Neuronal stem cell (in vitro differentiated cells): ENCODE measurements at places on chromosomes 2 and 18.

- no peaks in the 10 kb centered on the region for H3K27me3 ChIP-seq
- DNase-seq, result no peak
- no peaks in the 10 kb centered on the region for H3K4me1 ChIP-seq
These were observed 678.6 kb upstream of the CDH2 start for GRCh38 chr18:28855524-28855923.

- H3K36me3 ChIP-seq, result no peaks in the 10 kb centered on the region
- no peak overlapping the region for H3K27ac ChIP-seq
- no peak overlapping the region for H3K4me3 ChIP-seq
- H3K4me1 ChIP-seq, result no peaks in the 10 kb centered on the region
- no peaks in the 10 kb centered on the region for H3K27me3 ChIP-seq
These were observed 91.5 kb upstream of the RNF152 start for GRCh38 chr18:61984349-61984748.

GRCh38 chr2:25897506-25897905 is 19.2 kb upstream of the ASXL2 start:
- H3K4me3 ChIP-seq, result no peak overlapping the region
- no peaks in the 10 kb centered on the region for H3K36me3 ChIP-seq
- no peaks in the 10 kb centered on the region for H3K27me3 ChIP-seq
- H3K4me1 ChIP-seq, result peaks cover 4% of the 10 kb centered on the region
- no peak for DNase-seq
- H3K27ac ChIP-seq, result no peak overlapping the region

GRCh38 chr2:196108604-196109003 is 40.0 kb upstream of the DNAH7 start:
- no peaks in the 10 kb centered on the region for H3K27me3 ChIP-seq
- peaks cover 10% of the 10 kb centered on the region for H3K4me1 ChIP-seq
- no peak for DNase-seq
- no peak overlapping the region for H3K27ac ChIP-seq

- no peak overlapping the region for H3K27ac ChIP-seq
- H3K36me3 ChIP-seq, result no peaks in the 10 kb centered on the region
- H3K4me3 ChIP-seq, result no peak overlapping the region
- no peak for DNase-seq
- H3K4me1 ChIP-seq, result peaks cover 13% of the 10 kb centered on the region
These were observed 216.9 kb downstream of the SRBD1 start for GRCh38 chr2:45394216-45394615.

DNA sequence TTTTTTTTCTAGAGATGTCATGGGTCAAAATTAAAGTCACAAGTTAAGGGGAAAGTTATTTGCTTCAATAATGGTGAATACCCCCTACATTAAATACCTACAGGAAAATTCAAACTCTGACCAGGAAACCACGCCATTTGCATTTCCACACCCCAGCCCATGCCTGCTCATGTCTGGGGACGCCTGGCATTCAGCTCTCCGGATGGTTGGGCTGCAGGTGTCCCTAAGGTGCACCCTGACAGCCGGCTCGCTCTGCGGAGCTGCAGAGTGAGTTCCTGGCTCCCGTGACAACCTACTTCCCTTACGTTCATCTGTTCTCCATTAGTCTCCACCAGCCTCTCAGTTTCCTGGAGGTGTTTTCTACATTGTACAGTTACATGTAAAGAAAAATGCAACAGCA is 122.7 kb upstream of the RIOK3 start:
- H3K27ac ChIP-seq, result no peak overlapping the region
- no peak overlapping the region for H3K4me3 ChIP-seq
- H3K27me3 ChIP-seq, result no peaks in the 10 kb centered on the region
- no peaks in the 10 kb centered on the region for H3K4me1 ChIP-seq
- DNase-seq, result no peak

GRCh38 chr2:25409468-25409867 is 67.7 kb upstream of the DNMT3A start:
- no peak overlapping the region for H3K4me3 ChIP-seq
- H3K27ac ChIP-seq, result no peak overlapping the region
- DNase-seq, result no peak
- no peaks in the 10 kb centered on the region for H3K36me3 ChIP-seq
- H3K4me1 ChIP-seq, result no peaks in the 10 kb centered on the region
- H3K27me3 ChIP-seq, result no peaks in the 10 kb centered on the region

GRCh38 chr2:151302879-151303278 is 13.4 kb upstream of the NMI start:
- no peak overlapping the region for H3K4me3 ChIP-seq
- no peaks in the 10 kb centered on the region for H3K36me3 ChIP-seq
- no peaks in the 10 kb centered on the region for H3K27me3 ChIP-seq
- DNase-seq, result no peak

DNA sequence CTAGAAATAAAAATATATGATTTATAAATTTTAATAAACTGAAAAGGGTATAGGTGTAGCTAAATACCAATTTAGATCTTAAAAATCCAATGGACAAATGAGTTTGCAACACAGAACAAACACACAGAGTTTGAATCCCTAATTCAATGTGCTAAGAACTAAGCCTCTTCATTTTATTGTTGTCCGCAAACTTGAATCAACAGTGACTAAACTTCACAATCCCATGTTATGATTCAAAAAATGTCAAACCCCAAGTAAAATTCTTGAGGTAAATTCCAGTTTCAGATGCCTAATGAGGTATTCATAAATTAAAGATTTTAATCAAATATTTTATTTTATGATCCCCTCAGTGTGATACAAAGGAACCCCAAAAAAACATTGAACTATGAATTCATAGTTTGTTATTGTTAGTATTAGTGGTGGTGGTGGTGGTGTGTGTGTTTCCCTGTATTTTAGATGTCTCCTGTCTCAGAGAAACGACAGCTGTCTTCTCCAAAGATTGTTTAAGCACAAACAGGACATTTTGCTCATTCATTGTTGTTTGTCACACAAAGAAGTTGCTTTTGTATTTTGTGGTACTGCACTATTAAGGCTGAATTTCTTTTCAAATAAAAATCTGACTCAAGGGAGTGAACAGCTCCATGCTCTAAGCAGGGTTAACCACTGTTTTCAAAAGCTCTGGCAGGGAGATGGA is 259.8 kb downstream of the OSR1 start:
- no peaks in the 10 kb centered on the region for H3K27me3 ChIP-seq
- H3K36me3 ChIP-seq, result no peaks in the 10 kb centered on the region
- DNase-seq, result no peak
- H3K4me1 ChIP-seq, result no peaks in the 10 kb centered on the region

GRCh38 chr2:158966312-158966711 is 2.1 kb upstream of the TANC1 start:
- peaks cover 6% of the 10 kb centered on the region for H3K4me1 ChIP-seq
- H3K36me3 ChIP-seq, result no peaks in the 10 kb centered on the region
- peaks cover 8% of the 10 kb centered on the region for H3K27me3 ChIP-seq
- H3K4me3 ChIP-seq, result no peak overlapping the region
- DNase-seq, result no peak
- H3K27ac ChIP-seq, result no peak overlapping the region

DNA sequence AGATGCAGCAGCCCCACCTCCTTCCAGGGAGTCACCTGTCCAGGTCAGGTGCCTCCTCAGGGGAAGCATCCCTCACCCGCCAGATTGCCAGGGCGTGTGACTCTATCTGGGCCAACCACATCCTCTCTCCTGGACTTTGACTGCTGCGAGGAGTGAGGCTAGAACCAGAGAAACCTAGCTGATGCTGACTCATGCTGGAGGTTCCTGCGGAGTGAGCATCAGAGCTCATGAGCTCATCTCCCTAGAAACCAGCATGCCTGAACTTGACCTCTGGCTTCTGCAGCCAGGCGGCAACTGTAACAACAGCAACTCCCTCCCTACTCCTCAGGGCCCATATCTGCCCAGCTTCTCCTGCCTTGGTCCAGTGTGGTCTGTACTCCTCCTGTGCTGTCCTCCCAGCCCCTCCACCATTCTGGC is 28.3 kb upstream of the NT5DC4 start:
- no peak overlapping the region for H3K4me3 ChIP-seq
- no peaks in the 10 kb centered on the region for H3K36me3 ChIP-seq
- H3K4me1 ChIP-seq, result peaks cover 4% of the 10 kb centered on the region
- no peak for DNase-seq

- H3K36me3 ChIP-seq, result no peaks in the 10 kb centered on the region
- H3K27ac ChIP-seq, result no peak overlapping the region
- DNase-seq, result no peak
- H3K4me3 ChIP-seq, result no peak overlapping the region
- no peaks in the 10 kb centered on the region for H3K27me3 ChIP-seq
These were observed 138.8 kb downstream of the TRIB2 start for GRCh38 chr2:12855508-12855907.

DNA sequence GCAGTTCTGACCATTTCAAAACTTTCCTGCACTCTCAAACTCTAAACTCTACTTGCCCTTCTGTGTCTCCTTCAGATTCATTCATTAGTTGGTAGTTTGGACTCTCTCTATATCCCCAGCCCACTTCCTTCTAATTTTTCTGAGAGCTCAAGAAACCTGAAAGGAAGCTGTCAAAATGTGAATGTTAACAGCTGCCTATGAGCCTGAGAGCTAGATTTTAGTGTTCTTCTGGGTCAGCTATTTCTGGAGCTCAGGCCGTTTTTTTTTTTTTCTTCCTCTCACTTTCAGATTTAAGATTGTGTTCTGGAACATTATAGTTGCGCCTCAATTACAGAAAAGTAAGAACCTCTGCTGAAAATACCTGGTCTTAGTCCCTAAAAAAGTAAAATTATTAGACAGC is 73.1 kb downstream of the RTN4 start:
- no peak overlapping the region for H3K4me3 ChIP-seq
- no peaks in the 10 kb centered on the region for H3K4me1 ChIP-seq
- H3K36me3 ChIP-seq, result peaks cover 96% of the 10 kb centered on the region
- DNase-seq, result no peak
- H3K27ac ChIP-seq, result no peak overlapping the region
- no peaks in the 10 kb centered on the region for H3K27me3 ChIP-seq

DNA sequence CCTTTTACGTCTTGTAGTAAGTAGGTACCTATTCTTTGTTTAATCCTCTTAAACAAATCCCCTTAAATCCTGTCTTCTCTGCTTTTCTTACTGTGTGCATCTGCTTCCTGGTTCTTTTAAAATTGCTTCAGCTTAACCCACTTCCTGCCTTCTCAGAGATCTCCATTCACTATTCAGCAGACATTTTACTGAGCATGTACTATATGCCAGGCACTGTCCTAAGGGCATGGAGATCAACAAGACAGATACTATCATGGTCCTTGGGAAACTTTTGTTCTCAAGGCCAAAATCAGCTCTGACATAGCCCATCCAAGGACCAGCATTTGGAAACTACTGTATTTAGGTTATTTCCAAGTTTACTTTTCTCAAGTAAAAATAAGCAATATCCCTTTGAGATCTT is 227.5 kb downstream of the TPGS2 start:
- no peak overlapping the region for H3K27ac ChIP-seq
- DNase-seq, result no peak
- H3K4me3 ChIP-seq, result no peak overlapping the region
- no peaks in the 10 kb centered on the region for H3K4me1 ChIP-seq
- peaks cover 72% of the 10 kb centered on the region for H3K36me3 ChIP-seq

- no peak overlapping the region for H3K4me3 ChIP-seq
- H3K27ac ChIP-seq, result no peak overlapping the region
- no peak for DNase-seq
- H3K27me3 ChIP-seq, result no peaks in the 10 kb centered on the region
These were observed 17.0 kb downstream of the TNFAIP6 start for GRCh38 chr2:151374436-151374835.

DNA sequence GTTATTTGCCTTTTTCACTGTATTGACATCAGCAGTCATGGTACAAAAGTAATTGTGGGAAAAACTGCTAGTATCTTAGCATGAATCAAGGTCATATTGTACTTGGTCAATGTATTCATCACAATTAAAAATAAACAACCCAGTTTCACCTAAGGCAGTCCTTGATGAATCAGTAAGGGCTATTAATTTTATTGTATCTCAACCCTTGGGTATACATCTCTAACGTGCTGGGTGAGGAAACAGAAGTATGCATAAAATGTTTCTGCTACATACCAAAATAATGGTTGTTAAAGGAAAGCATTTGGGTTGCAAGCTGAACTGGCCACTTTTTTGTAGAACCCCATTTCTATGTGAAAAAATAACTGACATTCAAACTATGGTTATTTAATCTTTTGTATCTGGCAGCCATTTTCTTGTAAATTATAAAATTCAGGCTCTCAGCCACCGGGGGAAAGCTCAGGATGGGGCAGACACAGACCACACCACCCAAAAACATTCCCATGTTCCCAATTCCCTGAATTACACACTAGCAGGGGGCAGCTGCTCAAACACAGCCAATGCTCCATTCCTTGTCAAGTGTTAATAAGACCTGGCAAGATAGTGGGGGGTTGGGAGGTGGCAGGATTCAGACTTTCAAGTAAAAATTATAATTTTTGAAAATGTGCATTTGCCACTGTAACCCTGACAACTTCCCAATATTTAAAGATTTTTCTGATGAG is 49.3 kb downstream of the OLA1 start:
- no peak for DNase-seq
- H3K4me3 ChIP-seq, result no peak overlapping the region
- peaks cover 2% of the 10 kb centered on the region for H3K4me1 ChIP-seq
- no peak overlapping the region for H3K27ac ChIP-seq
- H3K27me3 ChIP-seq, result no peaks in the 10 kb centered on the region
- H3K36me3 ChIP-seq, result peaks cover 1% of the 10 kb centered on the region

- DNase-seq, result no peak
- H3K36me3 ChIP-seq, result no peaks in the 10 kb centered on the region
- no peak overlapping the region for H3K4me3 ChIP-seq
These were observed 164.8 kb downstream of the RIT2 start for GRCh38 chr18:42950732-42951131.

DNA sequence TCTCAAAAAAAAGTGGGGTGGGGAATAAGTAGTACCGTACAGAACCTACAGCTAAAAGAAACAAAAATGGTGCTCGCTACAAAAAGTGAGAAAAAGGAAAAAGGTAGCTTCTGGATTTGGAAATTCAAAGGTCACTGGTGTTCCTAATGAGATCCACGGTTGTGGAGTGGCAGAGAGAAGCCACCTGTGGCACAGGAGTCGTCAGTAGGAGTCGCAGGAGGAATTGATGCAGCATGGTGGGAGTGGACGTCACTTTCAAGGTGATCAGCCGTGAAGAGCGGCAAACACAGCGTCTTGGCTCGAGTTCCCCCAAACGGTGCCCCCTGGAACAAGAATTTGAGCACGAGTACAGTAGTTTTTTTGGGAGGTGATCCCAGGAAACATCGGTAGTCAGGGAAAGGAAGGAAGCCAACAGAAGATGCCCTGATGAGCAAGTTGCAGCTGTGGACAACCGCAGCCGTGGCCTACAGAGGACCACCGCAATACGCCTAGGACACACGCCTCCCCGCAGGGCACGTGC is 1.4 kb upstream of the TTL start:
- no peaks in the 10 kb centered on the region for H3K27me3 ChIP-seq
- peaks cover 17% of the 10 kb centered on the region for H3K36me3 ChIP-seq
- H3K27ac ChIP-seq, result no peak overlapping the region
- peak overlapping the region; percentile 67 for H3K4me3 ChIP-seq
- no peak for DNase-seq
- H3K4me1 ChIP-seq, result peaks cover 4% of the 10 kb centered on the region

- no peak for DNase-seq
- H3K4me3 ChIP-seq, result no peak overlapping the region
- no peaks in the 10 kb centered on the region for H3K4me1 ChIP-seq
- no peaks in the 10 kb centered on the region for H3K36me3 ChIP-seq
- H3K27ac ChIP-seq, result no peak overlapping the region
These were observed 69.4 kb upstream of the MYT1L start for GRCh38 chr2:2400286-2401038.

- H3K36me3 ChIP-seq, result no peaks in the 10 kb centered on the region
- no peaks in the 10 kb centered on the region for H3K27me3 ChIP-seq
- no peak for DNase-seq
- no peak overlapping the region for H3K27ac ChIP-seq
- H3K4me3 ChIP-seq, result no peak overlapping the region
These were observed 228.6 kb downstream of the SATB2 start for GRCh38 chr2:199228887-199229819.

- H3K36me3 ChIP-seq, result no peaks in the 10 kb centered on the region
- H3K27ac ChIP-seq, result no peak overlapping the region
- no peak overlapping the region for H3K4me3 ChIP-seq
- H3K27me3 ChIP-seq, result no peaks in the 10 kb centered on the region
- DNase-seq, result no peak
These were observed 382.0 kb downstream of the GPD2 start for GRCh38 chr2:156818221-156818620.
